Kidney capillary endothelial cell (primary cell): ENCODE measurements at places on chromosomes 4 and X.

GRCh38 chrX:134520860-134521390 is 61.0 kb downstream of the HPRT1 start:
- DNase-seq = peak; percentile 62

DNA sequence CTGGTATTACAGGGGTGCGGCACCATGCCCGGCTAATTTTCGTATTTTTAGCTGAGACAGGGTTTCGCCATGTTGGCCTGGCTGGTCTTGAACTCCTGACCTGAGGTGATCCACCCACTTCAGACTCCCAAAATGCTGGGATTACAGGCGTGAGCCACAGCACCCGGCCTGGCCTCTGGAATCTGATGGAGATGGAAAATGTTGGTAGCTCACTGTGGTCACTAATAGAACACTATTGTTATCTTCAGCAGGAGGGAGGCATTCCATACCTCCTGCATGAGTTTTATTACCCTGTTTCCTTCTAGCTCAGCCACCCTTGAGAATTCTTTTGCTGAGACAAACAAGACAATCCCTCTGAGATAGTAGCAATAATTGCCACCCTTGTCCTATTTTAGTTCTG is 105.0 kb downstream of the SHROOM3 start:
- DNase-seq = no peak

- DNase-seq = no peak
These were observed 12.5 kb upstream of the PCYT1B start for GRCh38 chrX:24659646-24660045.

DNA sequence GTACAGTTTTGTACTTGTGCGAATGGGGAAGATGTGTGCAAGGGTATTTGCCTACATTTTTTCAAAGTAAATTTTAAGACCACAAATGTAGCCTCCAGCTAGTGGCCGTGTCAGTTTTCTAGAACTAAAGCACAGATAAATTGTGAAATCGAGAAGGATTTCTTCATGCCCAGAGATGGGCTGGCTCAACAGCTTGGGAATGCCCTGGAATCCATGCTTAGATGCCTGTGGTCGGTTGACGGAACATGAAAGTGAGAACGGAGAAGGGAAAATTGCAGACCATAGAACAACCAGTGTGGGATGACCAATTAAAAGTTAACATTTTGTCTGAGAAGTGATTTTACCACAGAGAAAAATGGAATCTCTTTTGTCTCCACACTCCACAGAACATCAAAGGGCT is 73.2 kb upstream of the VCX2 start:
- no peak for DNase-seq

DNA sequence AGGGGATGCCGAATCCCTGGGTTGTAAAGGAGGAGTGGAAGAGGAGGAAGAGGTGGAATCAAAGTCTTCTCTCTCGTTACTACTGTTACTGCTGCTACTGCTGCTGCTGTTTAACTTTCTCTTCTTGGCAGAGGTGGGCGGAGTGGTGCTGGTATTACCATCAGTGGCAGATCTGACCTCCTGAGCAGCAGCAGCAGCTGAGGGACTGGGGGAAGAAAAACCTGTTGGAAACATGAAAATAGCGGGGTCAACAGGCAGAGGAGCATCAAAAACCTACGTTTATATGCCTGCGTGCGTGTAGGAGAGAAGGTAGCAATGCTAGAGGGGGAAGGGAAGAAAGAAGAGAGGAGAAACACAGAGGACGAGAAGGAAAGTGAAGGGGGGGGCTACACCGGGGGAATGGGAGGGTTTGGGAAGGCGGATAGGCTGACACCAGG is 339 bp downstream of the CUL4B start:
- peak; percentile 15 for DNase-seq
